ENCODE measurements at places on chromosomes 13 and 19.

GRCh38 chr19:45995715-45996385 is 583 bp downstream of the CCDC61 start:
- no peak for DNase-seq

DNA sequence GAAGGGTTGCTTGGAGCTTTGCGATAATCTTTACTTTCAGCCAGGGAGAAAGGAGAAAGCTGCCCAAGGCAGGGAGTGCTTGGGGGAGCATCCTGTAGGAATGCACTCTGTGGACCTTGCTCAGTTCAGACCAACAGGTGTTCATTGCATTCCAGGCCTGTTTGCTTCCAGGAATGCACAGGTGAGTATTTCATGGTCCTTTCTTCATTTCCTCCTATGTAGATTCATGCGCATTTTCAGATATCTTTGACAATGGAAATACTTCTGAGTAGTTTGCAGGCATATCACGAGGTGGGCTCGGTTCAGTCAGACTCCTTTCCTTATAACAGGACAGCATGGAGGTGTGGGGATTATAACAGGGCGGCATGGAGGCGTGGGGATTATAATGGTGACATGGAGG is 254.8 kb downstream of the FGF9 start:
- no peak for DNase-seq

DNA sequence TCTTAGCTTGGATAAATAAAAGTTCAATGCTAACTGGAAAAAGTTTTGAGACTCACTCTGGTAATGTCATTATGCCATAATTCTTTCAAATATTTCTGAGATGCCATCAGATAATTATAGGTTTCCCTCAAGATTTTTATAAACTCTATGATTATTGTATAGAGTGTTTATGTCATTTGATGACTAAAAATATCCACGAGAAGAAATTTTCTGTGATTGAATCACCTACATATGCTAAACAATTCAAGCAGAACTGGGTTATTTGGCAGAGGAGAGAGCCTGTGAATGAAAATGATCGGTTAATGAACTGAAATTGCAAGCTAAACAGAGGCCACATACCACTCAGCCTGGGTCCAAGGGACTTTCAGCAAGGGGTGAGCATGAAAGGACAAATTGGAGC is 92.6 kb upstream of the TSC22D1 start:
- no peak for DNase-seq

- DNase-seq: no peak
Observed at GRCh38 chr13:74907788-74908187, 574.2 kb downstream of the TBC1D4 start.

DNA sequence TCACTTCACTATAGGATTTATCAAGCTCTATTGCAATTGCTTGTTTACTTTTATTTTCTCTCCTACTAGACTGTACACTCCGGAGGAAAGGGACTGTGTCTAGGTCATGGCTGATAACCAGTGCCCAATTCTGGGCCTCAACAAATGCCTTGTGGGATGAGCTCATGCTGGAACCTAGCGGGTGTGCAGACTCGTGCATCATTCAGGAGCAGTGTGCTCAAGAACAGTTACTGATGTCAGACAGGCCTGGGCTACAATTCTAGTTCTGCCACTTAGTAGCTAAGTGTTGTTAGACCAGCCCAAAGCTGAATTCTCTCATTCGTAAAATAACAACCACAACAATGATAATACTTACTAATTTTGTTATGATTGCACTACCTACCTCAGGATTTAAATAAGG is 95.4 kb downstream of the CYSLTR2 start:
- DNase-seq: no peak

GRCh38 chr13:24270639-24271141 is 38.7 kb upstream of the C1QTNF9 start:
- peak; percentile 57 for DNase-seq

DNA sequence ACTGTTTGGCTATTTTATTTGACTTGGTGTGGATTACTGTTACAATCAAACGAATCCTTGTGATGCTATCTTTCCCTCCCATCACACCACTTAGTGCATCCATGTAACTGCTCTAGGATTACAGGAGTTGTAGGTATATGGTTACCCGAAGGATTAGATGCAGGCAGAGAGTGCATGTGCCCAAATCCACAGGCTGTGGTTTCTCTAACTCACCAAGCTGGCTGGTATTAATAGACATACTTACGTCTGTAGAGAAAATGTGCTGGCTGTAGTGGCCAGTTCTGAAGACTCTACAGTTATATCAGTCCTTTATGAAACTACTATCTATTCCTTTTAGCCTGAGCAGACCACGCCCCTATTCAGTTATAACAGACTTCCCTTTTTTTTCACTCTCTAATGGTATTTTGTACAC is 1.1 kb upstream of the HMGB1 start:
- no peak for DNase-seq

GRCh38 chr13:36493046-36493445 is 60.8 kb downstream of the CCNA1 start:
- no peak for DNase-seq

DNA sequence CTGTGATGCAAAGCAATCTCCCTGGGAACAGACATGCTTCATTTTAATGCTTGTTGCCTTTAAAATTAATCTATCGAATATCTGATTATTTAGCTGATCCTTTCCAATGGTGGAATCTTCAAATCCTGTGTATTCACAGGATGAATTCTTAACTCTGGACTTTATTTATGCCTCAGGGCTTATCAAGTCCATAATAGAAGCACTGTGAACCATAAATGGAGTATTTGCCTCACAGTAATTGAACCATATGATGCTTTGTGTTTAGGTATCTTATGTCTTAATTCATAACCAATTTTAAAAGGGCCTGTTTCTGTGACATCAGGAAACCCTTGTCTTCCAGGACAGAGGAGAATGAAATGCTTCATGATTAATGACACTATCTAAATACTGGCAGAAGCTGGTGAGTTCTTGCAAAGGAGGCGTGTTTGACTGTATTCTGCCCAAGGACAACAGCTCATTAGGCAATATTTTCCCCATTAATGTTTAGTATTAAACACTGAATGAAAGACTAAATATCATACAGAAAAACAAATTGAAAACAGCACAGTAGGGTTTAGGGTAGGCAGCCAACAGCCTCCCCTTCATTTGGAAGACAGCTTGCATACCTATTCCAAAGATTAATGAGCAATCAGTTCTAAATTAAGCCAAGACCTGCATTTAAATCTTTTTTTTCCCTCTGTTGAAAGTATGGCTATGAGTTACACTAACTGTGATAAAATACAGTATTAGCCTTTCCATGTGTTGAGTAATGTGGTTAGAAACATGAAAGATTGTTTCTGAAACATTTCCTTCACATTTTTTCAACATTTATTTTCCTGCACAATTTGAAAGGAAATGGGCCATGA is 709.4 kb downstream of the PCDH9 start:
- no peak for DNase-seq

DNA sequence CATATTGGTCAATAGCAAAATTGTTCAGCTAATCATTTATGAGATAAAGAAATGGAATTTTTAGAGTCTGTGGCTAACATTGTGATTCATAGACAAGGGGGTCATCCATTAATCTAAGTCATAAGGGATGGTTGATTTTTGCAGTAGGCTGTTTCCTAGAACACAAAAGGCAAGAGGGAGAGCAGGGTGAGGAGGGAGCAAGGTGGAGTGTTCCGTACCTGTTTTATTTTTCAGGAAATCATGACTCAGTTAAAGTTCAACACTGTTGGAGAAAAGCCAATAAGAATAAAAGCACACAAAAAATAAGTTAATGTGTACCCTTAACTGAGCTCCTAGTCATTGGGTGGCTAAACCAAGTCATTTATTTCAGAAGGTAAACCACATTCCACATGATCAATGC is 512.4 kb upstream of the ATXN8OS start:
- DNase-seq: no peak

DNA sequence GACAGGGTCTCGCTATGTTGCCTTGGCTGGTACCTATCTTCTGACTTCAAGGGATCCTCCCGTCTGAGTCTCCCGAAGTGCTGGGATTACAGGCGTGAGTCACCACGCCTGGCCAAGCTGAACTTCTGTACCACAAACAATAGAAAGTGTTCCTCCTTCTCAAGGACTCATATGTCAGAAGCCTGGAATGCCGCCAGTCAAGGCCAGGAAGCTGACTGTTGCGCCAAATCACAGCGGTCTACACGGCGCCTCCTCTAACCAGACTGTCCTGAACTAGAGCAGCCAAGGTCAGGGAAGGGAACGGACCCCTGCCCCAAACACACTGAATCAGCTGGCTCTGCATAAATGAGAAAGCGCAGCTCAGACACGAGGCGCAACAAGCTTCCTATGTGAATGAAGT is 14.6 kb downstream of the RAB20 start:
- no peak for DNase-seq

DNA sequence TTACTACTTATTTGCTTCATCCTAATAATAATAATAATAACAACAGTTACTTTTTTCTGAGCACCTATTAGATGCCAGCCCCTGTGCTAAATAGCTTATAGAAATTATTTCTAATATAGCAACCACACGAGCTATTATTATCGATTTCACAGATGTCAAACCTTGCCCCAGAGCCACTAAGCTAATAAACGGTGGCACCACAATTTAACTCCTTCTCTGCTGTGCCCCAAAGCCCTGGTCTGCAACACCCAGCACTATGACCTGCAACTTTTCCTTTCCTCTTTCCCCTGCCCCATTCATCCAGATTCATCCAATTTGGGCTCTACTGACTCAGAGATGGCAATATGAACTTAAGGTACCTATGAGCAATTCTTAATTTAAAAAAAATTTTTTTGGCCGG is 6.4 kb downstream of the RFX2 start:
- DNase-seq: no peak

DNA sequence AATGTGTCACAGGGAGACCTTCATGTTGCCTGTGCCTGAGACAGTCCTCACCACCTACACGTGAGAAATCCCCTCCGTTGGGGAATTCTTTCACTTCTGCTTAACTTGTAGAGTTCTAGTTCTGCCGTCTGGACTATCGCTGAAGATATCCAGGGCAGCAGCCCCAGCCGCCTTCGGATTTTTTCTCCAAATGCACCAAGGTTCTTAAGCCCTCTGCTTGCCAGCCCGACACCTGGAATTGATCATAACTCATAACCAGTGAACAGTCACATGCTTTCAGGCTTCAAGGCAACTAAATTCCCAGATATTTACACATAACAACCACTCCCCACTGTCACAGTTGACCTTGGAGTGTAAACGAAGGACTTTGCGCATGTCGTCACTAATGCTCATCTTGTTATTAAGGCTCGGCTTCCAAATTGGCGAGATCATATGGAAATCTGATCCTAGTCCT is 114.4 kb downstream of the RAB20 start:
- DNase-seq: no peak

DNA sequence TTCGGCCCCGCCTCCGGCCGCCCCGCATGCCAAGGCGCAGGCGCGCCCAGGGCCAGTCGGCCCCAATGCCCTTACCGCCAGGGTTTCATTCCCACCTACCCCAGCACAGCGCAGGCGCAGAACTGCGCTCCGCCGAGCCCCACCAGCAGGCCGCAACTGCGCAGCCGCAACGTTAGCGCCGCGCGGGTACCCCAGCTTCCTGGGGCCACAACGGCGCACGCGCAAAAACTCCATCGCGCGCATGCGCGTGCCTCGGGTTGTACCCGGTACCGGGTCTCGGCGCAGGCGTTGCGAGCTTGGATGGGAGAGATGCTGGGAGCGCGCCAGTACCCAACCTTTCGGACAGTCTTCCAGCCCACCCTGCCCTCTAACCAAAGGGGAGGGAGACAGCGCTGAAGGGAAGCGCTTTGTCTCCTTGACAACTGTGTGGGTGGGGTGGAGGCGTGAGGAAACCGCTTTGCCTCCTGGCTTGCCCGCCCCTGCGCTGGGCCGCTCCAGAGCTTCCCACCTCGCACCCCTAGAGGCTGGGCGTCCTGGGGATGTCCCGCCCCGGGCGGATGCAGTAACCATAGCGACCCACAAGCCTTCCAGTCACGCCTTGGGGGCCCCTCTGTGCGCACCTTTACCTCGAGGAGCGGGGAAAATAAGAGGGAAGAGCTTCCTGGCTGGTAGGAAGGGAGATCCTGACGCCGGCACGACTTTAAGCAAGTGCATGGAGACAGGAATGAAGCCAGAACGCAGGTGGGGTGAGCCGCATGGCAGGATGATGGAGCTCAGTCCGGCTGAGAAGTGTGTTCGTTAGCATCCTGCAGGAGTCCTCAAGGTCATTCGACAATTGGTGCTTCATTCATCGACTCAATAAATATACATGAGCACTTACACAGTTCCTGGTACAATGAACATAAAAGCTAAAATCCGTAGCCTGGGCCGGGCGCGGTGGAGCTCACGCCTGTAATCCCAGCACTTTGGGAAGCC is 525 bp upstream of the MYPOP start:
- peak; percentile 99 for DNase-seq

DNA sequence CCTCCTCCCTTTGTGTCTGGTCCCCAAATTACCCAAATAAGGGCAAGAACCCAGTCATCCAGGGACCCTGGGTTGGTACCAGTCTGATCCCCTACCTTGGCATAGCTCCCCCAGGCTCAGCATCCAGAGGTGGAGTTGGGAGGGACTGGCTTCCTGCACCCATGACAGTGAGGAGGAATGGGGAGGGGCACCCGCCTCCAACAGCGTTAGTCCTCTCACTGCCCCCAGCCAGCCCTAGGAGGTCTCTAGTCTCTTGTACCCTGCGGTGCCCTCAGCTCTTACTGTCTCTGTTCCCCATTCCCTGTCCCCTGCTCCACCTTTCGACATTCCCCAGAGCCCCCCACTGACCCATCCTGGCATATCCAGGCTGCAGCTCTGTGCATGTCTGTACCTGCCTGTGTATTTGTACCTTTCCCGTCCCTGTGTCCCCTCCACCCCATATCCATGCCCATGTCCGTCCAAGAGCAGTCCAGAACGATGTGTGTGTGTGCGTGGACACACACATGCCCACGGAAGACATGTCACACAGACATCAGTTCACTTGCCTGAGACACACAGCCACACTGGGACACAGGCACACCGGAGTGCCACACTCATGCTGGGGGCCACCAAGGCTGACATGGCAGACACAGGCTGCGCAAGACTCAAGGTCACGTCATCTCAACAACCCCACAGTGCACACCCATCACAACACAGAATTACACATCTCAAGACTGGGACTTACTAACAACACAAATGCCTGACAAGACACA is 17.8 kb downstream of the ERFL start:
- DNase-seq: no peak

GRCh38 chr19:16373989-16374388 is 49.4 kb downstream of the KLF2 start:
- DNase-seq: no peak

All from effector memory CD4-positive, alpha-beta T cell (primary cell).